Dermis microvascular lymphatic vessel endothelial cell (primary cell): ENCODE measurements at places on chromosomes 4 and X. TPM values are rescaled to one million over a fixed set of nuclear protein-coding genes. Genes with fewer than 3 reads are reported as not detected.

The MAGEA8 gene
- total RNA-seq, result not detected in 2 replicates

The AR gene
- total RNA-seq, result 0.26 and 0.38 TPM in 2 replicates

The TLR3 gene
- total RNA-seq, result 0.51 and 0.76 TPM in 2 replicates

The CSAG1 gene
- not detected in 2 replicates for total RNA-seq

The HTN3 gene
- not detected in 2 replicates for total RNA-seq

The ADH1C gene
- total RNA-seq, result not detected in 2 replicates

The CABS1 gene
- not detected in 2 replicates for total RNA-seq

The TEX13C gene
- total RNA-seq, result not detected in 2 replicates

The BANK1 gene
- under 0.01 TPM in 2 replicates for total RNA-seq

The PPARGC1A gene
- total RNA-seq, result 0.26 and 2.7 TPM in 2 replicates

The HMX1 gene
- total RNA-seq, result under 0.01 TPM in 1 of 2 replicates, not detected in the other

The ANOS1 gene
- 0.26 and 0.63 TPM in 2 replicates for total RNA-seq

The COL4A5 gene
- total RNA-seq, result 30.7 and 34.9 TPM in 2 replicates

The RIPPLY1 gene
- total RNA-seq, result not detected in 2 replicates

The ESX1 gene
- total RNA-seq, result under 0.01 and 0.13 TPM in 2 replicates

The NLGN4X gene
- 0.26 and 0.38 TPM in 2 replicates for total RNA-seq

The KCND1 gene
- 0.13 and 0.25 TPM in 2 replicates for total RNA-seq

The MAGEB1 gene
- not detected in 2 replicates for total RNA-seq

The SLC9A6 gene
- 16.3 and 16.6 TPM in 2 replicates for total RNA-seq

The CXorf65 gene
- not detected in 2 replicates for total RNA-seq

The CCSER1 gene
- 0.13 TPM in 2 replicates for total RNA-seq

The STK32B gene
- 22.5 and 23.1 TPM in 2 replicates for total RNA-seq

The AWAT1 gene
- total RNA-seq, result not detected in 2 replicates

The ARX gene
- total RNA-seq, result not detected in 2 replicates

The SNCA gene
- 116 and 146 TPM in 2 replicates for total RNA-seq

The BCOR gene
- 13.7 and 14.8 TPM in 2 replicates for total RNA-seq

The STEEP1 gene
- 34.4 and 36.9 TPM in 2 replicates for total RNA-seq

The TEX13D gene
- not detected in 2 replicates for total RNA-seq

The CXorf49 gene
- total RNA-seq, result not detected in 2 replicates

The YTHDC1 gene
- 24.9 and 31.6 TPM in 2 replicates for total RNA-seq
